ENCODE measurements at places on chromosomes 12 and 14. TPM values are rescaled to one million over a fixed set of nuclear protein-coding genes. Genes with fewer than 3 reads are reported as not detected.

The PLEKHD1 gene
- not detected for total RNA-seq

The LAG3 gene
- 0.12 TPM for total RNA-seq

- no peak for DNase-seq
These were observed 10.9 kb downstream of the ATP6V0A2 start for GRCh38 chr12:123723011-123723410.

DNA sequence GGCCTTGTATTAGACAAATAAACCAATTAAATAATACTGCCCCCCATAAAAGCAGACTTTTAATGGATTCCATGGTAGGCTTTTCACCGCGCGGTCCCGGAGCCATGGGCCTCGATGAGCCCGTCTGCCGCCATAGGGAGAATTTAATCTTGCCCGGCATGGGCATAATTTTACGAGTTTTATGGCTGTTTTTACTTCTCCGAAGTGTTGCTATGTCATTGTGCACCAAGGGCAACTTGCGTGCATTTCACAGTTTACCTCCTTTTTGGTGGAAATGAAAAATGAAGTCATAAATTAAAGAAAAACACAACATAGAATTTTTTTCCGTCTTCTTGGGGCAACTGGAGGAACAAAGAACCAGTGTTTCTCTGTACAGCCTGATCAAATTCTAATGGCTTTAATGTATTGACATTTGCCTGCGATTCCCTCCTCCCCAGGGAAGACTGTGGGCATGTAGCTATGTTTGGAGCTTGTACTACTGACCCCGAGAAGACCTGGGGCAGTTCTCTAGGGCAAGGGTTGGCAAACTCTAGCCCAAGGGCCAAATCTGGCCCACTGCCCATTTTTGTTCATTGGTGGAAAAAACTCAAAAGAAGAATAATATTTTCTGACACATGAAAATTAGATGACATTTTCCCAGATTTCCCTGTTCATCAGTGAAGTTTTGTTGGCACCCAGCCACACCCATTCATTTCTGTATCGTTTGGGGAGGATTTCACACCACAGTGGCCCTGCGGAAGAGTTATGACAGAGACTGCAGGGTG, 142.7 kb downstream of the CHST11 start:
- no peak for DNase-seq

- no peak for DNase-seq
These were observed 341.1 kb downstream of the BTG1 start for GRCh38 chr12:91804533-91804932.

- DNase-seq: no peak
These were observed 44.3 kb upstream of the STK38L start for GRCh38 chr12:27199638-27200300.

DNA sequence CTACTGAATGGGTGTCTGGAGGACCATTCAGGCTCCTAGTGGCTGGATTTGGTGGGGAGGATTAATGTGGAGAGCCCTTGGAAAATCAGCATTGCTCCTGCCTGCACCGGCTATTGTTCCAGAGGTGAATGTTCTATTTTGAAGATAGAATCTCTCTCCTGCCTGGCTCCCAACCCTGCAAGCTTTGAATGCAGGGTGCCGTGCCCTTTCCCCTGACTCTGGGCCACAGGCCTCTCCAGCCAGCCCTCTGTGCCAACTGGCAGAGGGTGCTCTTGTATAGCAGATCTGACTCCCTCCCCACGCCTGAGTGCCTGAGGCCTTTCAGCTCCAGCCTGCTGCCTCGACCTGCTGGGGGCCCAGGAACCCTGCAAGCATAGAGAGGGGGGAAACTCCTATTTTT, 106.8 kb downstream of the TMEM260 start:
- no peak for DNase-seq

DNA sequence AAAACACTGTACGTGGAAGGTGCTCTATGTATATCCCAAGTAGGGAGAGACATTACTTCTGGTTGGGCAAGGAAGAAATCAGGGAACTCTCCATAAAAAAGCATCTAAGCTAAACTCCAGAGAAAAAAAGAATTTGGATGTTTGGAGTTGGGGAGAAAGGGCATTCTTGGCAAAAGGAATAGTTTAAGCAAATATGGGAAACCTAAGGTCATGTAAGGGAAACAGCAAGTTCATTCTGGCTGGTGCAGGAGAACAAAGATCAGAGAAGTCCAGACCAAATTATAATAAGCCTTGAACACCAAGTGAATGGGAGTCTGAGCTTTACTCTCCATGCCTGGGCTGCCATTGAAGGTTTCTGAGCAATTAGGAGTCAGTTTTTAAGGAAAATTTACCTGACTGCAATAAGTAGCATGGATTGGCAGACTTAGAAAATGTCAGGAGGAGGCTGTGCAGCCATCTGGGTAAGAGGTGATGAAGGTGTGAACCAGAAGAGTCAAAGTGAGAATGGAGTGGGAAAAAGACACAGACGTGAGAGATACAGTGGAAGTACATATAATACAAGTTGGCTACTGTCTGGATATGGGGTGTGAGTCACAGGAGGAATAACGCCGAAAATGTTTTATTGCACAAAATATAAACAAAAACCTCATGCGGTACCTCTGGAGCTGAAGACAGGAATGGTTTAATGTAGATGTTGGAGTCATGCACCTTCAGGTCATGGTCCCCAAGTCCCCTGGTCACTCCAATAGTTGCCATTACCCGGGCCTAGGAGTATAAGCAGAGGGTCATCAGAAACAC, 222.6 kb downstream of the MON2 start:
- no peak for DNase-seq
